ENCODE measurements at places on chromosomes 7 and 10.
A peak's percentile ranks its signal among the peaks of the same experiment; 100 is the strongest.

DNA sequence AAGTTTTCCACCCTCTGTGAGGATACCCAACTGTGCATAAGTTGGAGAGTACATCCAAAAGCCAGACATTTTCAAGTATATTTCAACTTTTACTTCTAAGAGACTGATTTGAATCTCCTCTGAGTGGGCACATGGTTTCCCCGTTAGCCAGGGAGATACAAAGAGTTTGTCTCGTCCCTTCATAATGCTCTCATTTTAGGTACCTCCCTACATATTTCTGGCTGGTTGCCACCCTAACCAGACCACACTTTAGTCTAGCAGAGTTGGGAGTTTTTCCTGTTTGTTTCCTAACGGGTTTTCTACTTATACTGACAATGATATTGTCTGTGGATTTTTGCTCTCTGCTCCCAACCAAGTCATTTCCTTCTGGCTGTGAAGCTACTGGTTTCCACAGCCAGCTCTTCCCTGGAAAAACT, 180.3 kb downstream of the CCDC71L start:
- no peak for DNase-seq

GRCh38 chr10:108689891-108690290, 1233.4 kb downstream of the XPNPEP1 start:
- no peak for DNase-seq

DNA sequence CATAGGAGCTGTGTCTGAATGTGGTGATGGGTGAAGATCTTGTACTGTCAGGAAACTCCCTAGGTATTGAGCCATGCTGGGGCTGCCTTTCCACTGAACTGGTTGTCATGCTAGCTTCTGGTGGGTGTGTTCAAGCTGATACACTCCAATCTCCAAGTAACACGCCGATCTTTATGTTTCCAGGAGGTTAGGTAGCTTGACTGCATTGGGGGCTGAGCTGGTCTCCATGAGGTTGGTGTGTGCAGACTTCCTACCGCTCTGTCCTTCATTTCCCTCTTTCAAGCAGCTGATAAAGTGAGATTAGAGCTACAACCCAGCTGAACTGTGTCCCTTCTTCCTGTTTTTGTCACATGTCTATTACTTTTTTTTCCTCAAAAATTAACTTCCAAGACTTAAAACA, 265.5 kb downstream of the ANKRD30A start:
- no peak for DNase-seq

GRCh38 chr10:74841265-74841973, 15.0 kb downstream of the KAT6B start:
- DNase-seq, result no peak

GRCh38 chr10:132293813-132294520, 13.8 kb downstream of the STK32C start:
- no peak for DNase-seq

DNA sequence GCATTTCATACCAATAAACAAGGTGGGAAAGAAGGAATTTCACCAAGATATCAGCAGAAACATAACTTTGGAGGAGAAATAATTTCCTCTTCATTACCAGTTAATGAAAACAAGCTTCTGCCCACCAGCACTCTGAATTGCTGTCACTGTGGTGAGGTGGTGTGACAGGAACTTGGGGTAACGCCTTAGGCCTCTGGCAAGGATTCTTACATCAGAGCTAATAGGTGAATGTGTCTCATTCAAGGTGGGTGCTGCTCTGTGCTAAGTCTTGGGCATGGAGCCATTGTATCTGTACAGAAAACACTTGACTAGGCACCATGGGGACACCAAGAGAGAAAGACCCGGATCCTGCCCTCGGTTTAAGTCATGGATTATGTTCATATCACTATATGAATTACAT, 8.3 kb upstream of the LOXL4 start:
- no peak for DNase-seq

DNA sequence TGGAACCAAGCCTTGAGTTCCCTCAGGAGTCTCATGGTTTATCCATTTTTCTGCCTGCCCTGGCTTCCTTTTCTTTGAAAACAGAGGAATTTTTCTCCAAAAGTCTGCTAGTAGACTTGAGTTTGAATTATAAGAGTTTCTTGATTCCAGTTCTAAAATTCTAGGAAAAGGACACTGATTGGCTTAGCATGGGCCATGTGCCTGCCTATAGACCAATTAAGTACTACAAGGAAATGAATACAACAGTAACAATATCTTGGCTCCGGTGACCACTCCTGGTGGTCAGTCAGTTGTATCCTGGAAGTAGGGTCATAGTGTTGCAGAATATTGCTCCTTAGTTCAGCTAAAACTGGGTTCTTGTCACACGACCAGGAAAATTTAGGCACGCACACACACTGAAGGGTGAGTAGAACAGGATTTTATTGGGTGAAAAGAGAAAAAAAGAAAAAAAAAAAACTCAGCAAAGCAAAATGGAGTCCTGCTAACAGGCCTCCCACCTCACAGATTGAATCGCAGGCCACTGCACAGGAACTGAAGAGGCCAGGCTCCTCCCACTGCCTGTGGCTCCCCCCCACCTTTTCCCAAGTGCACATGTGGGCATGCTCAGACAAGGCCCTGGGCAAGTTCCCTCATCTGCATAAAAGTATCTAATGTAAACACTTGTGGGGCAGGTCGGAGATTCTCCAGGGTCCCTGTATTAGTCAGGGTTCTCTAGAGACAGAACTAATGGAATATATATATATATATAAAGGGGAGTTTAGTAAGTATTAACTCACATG, 155.1 kb downstream of the LYZL1 start:
- DNase-seq, result no peak

DNA sequence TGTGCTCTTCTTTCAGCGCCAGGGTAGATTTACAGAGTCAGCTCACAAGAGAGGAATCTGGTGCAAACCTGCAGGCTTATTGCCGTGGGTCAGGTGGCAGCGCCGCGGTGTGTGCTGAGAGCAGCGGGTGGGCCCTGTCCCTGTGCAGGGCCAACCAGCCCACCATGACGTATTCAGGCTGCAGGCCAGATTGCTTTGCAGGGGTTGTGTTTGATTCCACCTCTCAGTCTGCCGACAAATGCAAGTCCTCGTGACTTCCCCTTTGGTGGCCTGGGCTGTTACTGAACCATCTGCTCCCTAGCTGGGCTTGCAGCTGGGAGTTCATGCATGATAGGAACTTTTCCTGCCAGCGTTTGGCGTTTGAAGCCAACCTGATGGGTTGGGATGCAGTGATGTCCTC, 66.7 kb upstream of the LEP start:
- DNase-seq, result no peak

DNA sequence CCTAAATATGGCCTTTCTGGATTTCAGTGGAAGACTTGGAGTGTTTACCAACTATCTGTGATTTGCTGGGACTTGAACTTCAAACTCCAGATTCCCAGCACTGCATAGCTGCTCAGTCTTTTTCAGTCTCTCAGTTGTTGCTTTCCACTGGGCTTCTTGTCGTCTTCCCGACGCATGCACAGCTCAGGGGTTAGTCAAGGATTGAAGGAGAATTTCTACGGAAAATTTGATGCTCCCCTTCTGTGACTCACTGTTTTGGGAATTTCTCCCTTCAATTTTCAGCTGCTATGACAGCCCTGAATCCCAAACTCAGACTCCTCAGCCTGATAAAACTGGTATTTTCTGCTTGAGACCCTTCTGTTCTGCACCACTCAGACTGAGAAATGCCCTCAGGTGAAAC, 91.7 kb downstream of the CYP26A1 start:
- no peak for DNase-seq

- DNase-seq, result no peak
These were observed 185.1 kb upstream of the KLF6 start for GRCh38 chr10:3969876-3970666.

DNA sequence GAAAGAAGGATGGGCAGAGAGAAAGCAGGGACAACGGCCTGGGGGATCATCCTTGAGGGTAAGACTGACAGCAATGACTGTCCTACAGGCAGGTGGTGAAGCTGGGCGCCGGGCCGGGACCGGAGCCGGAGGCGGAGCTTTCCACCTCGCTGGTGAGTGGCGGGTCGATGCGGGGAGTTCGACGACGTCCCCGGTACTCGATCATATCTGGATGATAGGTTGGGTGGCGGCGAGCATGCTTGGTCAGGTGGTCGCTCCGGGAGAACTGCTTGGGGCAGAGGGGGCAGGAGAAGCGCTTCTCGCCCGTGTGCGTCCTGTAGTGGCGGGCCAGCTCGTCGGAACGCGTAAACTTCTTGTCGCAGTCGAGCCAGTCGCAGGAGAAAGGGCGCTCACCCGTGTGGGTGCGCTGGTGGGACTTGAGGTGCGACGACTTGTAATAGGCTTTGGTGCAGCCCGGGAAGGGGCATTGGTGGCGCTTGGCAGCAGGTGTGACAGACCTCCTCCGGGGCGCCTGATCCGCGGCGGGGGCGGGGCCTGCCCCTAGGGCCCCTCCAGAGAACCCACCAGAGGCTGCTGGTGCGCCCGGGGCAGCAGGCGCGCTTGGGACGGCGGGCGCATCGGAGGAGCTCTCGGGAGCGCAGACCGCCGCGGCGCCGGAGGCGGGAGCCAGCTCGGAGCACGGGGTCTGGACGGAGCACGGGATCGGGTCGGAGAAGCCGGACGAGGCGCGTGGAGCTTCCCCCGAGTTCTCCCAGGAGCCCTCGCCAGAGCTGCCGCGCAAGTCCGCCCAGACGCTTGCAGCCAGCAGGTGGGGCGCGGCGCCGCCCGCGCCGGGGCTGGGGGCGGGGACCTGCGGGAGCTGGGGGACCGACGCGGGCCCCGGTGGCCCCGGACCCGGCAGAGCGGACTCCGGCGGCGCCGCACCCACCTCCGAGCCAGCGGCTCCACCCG, 752 bp downstream of the KLF14 start:
- no peak for DNase-seq

DNA sequence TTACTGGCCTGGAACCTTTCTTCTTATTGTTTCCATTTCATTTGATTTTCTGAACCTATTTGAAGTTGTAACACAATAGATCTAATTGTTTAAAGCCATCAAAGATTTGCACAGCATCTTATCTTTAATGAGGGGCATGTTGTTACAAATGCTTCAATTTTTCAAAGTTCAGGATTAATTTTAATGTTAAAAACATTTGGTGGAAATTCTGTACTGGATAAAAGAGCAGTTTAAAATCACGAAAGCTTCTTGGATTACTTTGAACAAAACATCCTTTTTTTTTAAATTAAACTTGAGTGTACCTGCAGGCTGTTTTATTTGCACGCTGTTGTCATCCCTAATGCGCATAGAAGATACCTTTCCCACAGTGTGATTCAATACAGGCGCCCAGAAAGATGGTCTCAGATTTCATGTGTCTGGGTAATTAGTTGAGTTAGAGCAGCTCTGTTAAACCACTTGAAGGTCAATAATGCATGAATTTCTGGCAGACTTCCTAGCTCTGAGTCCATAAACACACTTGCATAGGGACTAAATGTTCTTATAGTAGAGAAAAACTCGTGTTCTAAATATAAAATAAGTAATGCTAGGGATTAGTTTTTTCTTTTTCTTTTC, 29.3 kb upstream of the DDX50 start:
- peak; percentile 47 for DNase-seq

- no peak for DNase-seq
These were observed 134.2 kb upstream of the FAM171A1 start for GRCh38 chr10:15505329-15505728.

GRCh38 chr7:108307595-108307994, 148.6 kb downstream of the NRCAM start:
- no peak for DNase-seq

DNA sequence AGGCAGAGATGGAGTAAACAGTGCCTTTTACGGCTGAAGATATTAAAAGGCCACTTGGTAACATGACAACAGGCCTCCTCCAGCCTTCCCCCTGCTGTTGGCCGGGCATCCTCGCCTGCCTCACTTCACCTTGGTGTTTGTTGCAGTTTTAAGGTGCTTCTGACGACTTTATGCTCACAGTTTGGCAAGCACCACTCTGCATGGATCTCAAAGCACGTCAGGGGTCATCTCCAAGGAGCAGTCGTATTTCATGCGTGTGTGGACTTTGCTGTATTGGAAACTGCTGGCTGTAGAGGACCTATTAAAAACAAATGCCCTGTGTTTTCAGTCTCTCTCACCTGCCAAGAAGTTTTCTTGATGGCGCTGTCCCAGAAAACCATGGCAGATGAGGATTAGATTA, 483.1 kb downstream of the RPS24 start:
- no peak for DNase-seq

- no peak for DNase-seq
These were observed 35.8 kb downstream of the ZFAND2A start for GRCh38 chr7:1124164-1124563.

- DNase-seq, result no peak
These were observed 7.4 kb upstream of the APBB1IP start for GRCh38 chr10:26430641-26431163.

DNA sequence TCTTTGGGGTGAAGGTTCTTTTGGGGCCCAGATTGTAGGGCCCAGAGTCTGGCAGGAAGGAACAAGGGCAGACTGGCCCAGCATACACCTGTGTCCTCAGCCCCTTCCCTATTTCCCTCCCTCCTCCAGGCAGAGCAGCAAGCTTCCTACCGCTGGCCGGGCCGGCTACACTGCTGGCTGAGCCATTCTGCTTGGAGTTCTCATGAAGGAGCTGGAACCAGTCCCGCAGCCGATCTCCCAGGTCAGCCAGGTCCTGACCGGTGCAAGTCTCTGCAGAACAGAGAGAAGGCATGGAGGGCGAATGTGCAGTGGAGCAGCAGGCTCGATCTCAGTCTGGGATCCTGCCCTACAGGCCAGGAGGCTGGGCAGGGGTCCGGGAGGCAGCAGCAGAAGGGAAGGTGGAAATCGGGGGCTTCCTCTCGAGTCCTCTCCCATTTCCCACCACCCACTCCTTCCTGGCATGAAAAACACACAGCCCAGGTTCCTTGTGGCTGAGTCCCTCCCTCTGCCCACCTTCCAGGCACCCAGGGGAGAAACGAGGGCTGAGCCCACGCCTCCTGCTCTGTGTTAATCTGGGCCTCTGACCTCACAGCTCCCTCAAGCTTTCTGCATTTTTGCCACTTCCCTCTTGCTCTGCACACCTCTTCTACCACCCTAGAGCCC, 20.8 kb downstream of the SPOCK2 start:
- no peak for DNase-seq

DNA sequence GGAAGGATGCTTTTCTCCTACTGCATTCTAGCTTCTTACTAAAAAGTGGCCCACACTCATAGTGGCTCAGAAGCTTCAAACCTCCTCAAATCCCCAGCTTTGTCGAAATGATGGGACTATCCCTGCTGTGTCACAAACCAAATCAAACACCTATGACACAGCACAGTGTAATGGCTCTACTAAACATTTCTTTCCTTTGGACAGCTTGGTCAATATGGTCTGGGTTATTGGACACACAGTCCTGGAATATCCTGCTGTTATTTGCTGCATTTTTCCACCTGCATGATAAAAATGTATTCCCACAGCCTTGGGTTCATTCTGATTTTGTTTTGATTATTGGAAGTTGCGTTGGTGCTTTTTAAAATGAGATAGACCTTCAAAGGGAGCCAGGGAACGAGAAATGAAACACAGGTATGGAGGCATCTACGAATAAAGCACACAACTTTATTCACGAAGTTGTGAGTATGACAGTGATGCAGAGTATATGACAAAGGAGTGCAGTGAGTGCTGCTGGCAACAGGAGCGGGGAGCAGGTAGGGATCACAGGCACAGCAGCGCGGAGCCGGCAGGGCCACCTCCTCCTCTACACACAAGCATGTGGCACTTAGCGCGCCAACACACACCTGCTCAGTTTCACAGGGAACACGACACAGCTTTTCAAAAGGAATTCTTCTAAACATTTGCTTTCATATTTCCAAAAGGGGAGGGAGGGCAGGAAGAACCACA, 26.5 kb upstream of the AFAP1L2 start:
- DNase-seq, result no peak

Data from AG09309 (cell line).